HuH-7 (cell line): ENCODE measurements at places on chromosomes 16 and 17.

GRCh38 chr17:43814026-43814425 is 18.9 kb downstream of the MPP3 start:
- DNase-seq, result no peak

- no peak for DNase-seq
These were observed 435.5 kb downstream of the MAF start for GRCh38 chr16:79165079-79165478.

DNA sequence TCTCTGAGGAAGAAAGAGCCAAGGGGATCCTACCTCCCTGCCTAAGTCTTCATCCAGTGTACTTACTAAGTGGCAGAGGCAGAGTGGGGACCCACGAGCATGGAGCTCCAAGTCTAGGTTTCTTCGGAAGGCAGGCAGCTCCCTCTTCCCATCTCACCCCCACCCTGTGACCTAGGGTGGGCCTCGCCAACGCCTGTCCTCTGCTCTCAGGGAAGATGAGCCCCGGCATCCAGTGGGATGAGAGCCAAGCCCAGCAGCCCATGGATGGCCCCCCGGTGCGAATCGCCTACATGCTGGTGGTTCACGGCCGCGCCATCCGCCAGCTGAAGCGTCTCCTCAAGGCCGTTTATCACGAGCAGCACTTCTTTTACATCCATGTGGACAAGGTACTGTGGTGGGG is 8.3 kb downstream of the XYLT2 start:
- DNase-seq, result no peak

DNA sequence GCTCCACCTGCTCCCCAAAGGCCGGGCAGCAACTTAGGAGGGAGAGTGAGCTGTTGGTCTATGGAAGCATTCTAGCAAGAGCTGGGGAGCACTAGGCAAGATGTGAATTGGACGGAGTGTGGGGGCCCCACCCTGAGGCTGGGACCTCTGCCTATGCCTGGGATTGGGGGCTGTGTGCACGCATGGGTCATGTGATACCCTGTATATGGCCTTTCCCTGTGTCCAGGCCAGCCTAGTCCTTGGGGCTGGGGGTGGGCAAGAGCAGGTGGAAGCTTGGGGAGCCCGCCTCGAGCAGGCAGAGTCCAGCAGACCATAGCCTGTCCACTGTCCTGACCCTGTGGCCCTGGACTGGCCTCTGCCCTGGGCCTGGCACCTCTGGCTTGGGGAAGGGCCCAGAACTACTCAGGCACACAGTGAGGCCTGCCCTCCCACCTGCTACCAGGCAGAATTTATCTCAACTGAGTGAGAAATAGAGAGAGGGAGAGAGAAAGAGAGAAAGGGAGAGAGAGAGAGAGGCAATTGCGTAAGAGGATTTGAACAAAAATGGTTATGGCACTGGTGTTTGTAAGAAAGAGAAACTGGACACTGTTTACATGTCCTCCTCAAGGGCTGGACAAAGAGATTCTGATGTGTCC is 19.1 kb downstream of the PDP2 start:
- no peak for DNase-seq

- no peak for DNase-seq
These were observed 249.2 kb upstream of the GSE1 start for GRCh38 chr16:85363881-85364280.

- no peak for DNase-seq
These were observed 18.2 kb downstream of the CMTM4 start for GRCh38 chr16:66678337-66678736.

DNA sequence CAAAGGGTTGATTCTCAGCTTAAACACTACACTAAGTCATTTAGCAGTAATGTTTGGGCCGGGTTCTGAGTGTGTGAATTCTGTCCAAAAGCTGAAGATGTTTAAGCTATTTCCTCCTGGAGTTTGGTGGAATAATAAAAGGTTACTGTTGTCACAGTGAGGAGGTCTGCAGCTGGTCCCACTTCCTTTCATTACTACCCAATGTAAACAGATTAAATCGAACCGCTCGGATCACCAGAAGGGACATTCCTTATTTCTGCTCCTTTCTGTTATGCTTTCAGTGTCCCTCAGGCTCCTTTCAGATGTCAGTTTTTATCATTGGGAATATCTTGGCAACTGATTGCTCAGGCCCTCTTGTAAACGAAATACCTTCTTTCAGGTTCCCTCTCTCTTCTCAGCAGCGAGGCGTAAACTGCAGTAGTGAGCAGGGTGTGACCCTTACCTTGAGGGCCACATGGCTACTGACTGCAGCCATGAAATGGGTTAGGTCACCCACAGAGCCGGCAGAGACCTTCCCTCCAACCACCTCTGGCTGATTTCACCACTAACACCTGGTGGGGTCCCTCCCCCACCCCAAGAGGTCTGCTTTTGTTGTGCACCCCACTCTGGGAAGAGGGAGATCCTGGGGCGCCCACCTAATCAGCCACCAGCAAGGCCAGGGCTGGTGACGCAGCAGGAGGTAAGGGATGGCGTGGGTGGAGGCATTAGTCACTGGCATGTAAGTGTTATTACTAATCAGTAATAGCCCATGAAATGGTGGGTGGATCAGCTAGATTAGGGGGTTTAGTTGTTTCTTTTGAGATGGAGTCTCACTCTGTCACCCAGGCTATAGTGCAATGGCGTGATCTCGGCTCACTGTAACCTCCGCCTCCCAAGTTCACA is 117.6 kb downstream of the VPS53 start:
- DNase-seq, result no peak

DNA sequence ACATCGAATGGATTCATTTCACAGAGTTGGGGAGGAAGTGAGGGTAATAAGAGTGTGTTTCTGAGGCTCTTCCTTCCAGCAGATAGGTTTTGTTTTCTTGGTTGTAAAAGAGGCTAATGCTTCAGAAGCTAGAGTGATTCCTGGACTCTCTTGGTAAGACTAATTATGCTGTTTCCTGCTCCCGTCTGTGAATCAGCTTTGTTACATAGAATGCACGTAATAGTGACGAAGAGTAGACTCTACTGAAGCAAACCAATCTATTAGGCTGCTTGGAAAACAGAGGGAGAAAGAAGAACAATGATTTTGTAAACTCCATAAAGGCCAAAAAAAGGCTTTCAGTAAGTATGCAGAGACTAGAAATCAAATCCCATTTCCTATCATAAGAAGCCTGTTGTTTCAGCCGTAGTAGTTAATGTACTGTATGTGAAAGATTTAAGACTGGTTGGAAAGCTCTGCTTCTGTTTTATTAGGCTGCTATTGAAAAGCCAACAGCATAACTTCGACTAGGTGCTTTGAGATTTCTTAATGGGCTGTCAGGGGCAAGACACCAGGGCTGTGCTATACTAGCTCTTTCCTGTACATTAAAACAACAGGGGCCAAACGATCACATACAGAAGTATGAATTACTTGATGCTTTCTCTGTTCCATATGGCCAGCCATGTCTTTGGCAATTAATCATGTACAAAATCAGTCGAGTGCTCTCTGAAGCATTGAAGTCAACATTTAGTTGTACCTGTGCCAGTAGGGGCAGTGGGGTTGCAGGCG is 219.0 kb downstream of the FTO start:
- no peak for DNase-seq

GRCh38 chr16:80319181-80319580 is 221.6 kb upstream of the DYNLRB2 start:
- DNase-seq, result peak; percentile 19

- peak; percentile 59 for DNase-seq
These were observed 2.2 kb upstream of the MPG start for GRCh38 chr16:75580-76501.

DNA sequence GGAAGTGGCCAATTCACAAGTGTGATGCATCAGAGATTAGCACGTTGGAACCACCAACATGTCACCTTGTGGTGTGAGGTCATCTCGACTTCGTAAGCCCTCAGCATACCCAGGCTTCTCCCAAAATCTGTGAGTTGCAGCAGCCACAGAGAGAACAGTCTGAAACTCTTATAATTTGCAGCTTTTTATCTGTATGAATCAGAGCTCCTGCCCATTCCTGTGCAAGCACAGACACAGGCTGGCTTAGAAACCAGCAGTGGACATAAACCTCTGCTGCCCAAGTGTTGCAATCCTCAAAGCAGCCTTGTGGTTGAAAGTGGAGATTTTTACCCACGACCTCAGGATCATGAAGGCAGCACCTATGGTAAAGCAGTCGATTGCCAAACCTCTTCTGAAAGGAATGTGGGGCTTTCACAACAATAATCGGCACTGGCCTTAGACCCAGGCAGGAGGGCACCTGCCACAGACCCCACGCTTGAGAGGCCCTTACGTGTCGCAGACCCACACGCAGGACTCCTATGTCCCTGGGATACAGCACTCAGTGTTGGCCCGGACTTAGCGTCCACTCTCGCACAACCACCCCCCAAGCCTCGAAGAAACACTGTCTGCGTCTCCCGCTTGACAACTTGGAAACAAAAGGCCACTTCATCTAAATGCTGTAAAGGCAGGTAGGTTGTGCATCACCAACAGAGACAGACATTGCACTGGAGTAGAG is 24.5 kb upstream of the OSGIN1 start:
- DNase-seq, result peak; percentile 85

GRCh38 chr17:47898241-47898640 is 2.2 kb downstream of the SP2 start:
- no peak for DNase-seq

- no peak for DNase-seq
These were observed 339 bp upstream of the SGCA start for GRCh38 chr17:50165466-50165865.

- DNase-seq, result no peak
These were observed 18.5 kb downstream of the PLLP start for GRCh38 chr16:57265850-57266530.

- no peak for DNase-seq
These were observed 1.6 kb upstream of the DOC2B start for GRCh38 chr17:183021-183420.

- DNase-seq, result no peak
These were observed 12.7 kb upstream of the APPBP2 start for GRCh38 chr17:60538726-60539125.
